ENCODE measurements at places on chromosomes 16 and 17.

GRCh38 chr16:77434530-77435271 lies at the start of gene ADAMTS18:
Gene ADAMTS18 (minus strand): TSS chr16:77435034. CDS start chr16:77434695, 339 bp downstream.
- no peak for DNase-seq

- no peak for DNase-seq
Measured at GRCh38 chr17:64060331-64060730, 39.9 kb upstream of the ICAM2 start.

DNA sequence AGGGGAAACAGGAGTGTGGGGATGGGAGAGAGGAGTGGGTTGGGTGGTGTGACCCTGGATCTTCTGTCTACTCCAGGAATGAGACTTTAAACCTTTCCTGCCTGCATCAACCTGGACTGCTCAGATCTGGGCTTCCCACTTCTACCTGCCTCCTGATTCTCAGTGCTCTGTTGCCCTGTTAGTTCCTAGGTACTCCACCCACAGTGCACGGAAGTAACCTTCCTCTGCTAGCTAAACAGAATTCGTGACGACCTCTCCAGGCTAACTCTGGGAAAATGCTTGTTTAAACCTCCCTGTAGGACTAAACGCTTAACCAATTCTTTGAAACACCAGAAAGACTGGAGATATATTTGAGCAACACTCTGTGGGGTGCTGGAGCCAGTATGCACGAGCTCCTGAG lies 83.4 kb upstream of the CLEC3A start:
- DNase-seq, result no peak

- no peak for DNase-seq
Measured at GRCh38 chr17:17120701-17121100, 78.4 kb downstream of the MPRIP start.

DNA sequence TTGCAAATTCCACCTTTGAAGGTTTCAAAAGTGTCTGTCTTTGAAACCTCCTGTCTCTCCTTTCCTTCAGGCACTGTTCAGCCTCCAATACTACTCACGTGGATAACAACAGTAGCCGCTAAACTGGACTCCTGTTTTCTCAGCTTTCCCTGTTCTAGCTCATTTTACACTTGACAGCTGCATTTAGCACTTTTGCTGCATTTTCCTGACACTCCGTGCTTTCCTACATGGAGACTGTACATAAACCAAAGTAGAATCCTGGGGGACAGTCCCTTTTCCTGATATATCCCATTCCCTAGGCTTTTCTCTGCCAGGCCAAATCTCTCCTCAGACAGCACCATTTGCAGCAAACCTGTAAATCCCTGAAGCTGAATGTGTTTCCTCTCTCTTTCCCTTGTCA lies 3.6 kb downstream of the CCL5 start:
- no peak for DNase-seq

- no peak for DNase-seq
Measured at GRCh38 chr16:50533317-50533716, 14.9 kb upstream of the NKD1 start.

- DNase-seq, result no peak
Measured at GRCh38 chr17:75267153-75267410, 3.9 kb downstream of the MIF4GD start.

DNA sequence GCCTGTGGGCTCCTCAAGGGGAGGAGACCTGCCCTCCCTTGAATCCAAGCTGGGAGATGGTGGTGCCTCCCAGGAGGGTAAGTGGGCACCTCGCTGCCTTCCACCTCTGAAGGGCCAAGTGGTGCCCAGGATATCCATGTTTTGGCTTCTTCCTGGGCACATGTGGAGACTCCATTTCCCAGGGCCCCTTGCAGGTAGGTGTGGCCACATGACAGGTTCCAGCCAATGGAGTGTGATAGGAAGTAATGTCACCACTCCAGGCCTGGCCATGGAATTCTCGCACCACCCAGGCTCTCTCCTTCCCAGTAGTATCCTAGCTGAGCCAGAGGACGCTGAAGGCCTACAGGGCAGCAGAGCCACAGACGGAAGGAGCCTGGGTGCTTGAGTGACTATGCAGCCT lies 17.6 kb upstream of the PEMT start:
- no peak for DNase-seq

DNA sequence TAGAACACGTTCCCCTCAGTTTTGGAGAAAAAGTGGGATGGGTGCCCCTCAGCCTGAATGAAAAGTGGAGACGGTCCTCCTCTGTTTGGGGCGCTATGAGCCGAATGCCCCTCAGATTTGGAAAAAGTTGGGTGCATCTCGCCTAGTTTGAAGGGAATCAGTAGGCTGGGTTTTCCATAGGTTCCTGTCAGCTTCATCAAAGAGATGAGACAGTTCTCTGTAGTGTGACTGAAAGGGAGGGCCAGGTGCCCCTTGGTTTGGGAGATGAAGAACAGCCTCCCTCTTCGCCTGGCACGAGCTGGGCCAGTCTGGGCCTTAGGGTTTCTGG lies 742 bp upstream of the SLC9A5 start:
- DNase-seq, result no peak

DNA sequence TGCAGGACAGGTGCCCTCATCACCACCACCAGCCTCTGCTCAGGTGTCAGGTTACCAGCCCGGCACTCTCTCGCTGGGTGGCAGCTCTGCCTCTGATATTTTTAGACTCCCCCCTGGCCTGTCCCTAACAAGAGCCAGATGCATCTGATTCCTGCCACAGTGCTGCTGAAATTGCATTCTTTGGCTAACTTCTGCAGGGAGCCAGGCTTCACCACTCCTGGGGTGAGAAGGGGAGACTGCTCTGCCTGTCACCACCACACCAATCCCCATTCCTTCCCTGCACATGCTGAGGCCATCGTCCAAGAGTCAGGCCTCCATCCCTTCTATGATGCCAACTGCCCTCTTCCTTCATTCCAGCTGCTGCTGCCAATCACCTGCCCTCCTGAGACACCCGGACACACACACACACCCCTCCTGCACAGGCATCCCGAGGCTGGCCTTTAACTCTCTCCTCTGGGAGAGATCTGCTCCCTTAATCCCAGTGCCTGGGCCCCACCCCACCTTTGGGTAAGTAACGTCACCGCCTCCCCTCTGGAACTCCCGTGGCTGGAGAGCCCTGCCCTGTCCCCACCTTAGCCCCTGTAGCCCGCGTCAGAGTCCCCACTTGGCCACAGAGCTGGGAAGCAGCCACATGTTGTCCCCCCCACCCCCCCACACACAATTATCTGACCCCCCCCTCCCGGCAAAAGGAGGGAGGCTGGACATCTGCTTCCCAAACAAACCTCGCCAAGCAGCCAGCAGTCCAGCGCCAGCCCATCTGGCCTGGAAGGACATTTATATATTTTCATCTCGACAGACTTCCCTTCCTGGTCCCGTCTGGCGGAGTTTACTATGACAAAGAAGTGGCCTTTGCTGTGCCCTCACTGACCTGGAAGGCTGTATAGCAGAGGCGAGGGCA lies 2.8 kb downstream of the EMP2 start:
- no peak for DNase-seq
